ENCODE measurements at places on chromosomes 3 and 15.
A peak's percentile ranks its signal among the peaks of the same experiment; 100 is the strongest.

- no peak for DNase-seq
Measured at GRCh38 chr3:16885593-16886302, 993 bp downstream of the PLCL2 start.

DNA sequence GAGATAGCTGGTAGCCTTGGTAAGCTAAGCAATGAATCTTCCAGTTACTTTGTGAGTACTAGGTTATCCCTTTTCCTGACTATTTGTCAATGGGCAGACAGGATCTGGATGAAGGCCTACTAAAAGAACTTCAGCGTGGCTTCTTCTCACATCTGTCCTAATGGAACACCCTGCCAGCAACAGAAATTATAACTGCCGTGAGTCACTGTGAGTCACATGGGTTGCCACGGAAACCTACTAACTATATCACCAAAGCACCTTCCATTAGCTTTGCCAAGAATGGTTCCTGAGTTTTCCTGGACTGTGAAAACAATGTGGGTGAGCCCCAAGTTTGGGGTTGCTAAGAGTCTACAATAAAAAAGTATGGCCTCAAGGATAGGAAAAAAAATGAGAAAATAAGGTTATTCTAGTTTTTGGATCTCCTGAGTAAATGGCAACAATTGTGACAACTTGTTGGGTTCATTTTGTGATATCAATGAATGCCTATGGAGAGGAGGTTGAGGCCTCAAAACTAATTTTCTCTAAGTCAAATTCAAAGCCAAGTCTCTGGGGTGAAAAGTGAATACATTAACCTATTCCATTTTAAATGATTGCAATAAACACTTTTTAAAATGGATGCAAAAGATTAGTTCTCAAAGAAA, 195.1 kb upstream of the ICE2 start:
- DNase-seq, result peak; percentile 33

GRCh38 chr3:30962084-30962483, 67.6 kb upstream of the GADL1 start:
- no peak for DNase-seq

DNA sequence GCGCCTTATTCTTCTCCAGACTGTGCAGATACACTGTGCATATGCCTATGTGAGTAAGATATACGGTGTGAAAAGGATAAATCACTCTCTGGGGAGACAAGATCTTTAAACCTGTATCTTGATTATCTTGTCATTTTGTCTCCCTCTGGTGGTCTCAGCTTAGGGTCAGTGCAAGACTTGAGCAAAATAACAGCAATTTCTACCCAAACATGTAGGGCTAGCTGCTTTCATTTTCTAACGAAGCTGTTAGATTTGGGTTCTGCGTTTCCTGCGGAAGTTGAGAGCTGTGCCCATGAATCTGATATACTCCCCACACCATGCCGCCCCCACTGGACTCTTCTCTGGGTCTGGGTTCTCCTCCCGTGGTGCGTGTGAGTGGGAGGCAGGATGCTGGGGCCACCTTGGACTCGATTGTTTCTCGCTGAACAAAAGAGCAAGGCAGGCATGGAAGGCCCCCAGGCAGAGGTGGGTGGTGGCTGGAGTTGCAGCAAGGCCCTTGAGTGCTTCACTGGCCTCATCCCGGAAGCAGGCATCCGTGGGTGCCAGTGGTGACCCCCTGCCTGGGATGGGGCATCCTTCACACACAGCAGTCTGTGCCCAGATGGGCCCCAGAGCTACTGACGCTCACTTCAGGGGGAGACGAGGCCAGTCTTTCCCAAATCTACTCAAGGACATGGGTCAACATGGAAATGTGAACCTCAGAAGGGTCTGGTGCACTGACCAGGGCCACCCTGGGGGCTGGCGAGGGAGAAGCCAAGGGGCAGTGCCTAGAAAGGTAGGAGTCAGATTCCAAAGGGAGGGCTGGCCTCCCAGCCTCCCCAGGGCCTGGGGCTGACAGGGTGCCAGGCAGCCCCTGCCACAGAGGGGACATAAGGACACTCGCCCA, 179.6 kb downstream of the NSMCE3 start:
- no peak for DNase-seq

DNA sequence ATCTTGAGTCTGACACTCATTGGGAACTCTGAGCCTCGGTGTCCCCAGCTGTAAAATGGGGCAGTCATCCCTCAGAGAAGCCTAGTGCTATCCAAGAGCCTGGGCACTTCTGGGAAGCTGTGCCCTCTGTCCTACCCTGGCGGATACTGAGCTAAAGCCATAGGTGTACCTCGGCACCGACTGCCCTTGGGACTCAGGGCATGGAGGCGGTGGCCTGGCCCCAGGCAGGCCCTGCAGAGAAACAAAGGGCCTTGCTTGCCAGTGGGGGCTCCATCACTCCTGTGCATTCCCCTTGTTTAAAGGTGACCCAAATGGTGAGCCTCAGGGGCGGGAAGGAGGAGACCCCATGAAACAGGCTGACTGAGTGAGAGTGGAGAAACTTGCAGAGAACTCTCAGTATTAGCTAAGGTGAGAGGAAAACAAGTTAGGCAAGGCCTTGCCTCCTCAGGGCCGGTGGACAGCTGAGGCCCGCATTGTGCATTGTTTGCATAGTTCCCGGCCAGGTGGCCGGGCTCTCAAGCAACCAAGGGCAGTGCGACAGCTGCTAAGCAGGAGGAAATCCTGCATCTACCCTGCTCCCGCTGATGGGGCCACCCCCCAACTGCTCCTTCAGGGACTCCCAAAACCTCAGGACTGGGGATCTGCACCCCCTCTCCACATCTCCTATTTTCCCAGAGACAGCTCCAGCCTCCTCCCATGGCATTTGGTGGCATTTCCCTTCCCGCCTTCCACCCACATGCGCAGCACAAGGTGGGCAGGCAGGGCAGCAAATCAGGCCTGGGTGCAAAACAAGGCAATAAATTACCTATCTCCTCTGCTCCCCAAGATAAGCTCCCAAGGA, 4.3 kb downstream of the PFKFB4 start:
- no peak for DNase-seq

GRCh38 chr15:99331381-99331780, 80.1 kb downstream of the LRRC28 start:
- DNase-seq, result no peak

GRCh38 chr15:70351941-70352774, 254.4 kb upstream of the TLE3 start:
- DNase-seq, result no peak

DNA sequence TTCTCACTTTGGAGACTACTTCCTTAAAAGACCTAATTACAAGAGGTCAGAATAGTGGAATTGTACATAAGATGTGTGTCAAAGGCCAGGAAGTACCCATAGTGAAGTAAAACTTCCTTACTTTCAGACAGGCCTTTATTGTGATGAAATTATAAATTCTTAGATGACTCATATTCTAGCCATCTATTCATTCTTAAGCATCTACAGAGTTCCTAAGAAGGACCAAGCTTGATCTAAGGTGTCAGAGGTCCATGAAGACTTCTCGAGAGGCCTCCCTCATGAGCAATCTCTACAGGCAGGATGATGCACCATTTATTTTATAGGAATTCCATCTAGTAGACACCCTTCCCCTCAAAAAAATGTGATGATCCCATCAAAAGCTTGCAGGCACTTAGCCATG, 493.3 kb downstream of the MAGI1 start:
- no peak for DNase-seq

Measured in activated CD4-positive, alpha-beta T cell treated with anti-CD3 and anti-CD28 coated beads, Interleukin-2, amount 50 U/mL, for 4 hours (primary cell).